ENCODE measurements at places on chromosomes 6 and 20. TPM values are rescaled to one million over a fixed set of nuclear protein-coding genes. Genes with fewer than 3 reads are reported as not detected.

Gene TMEM151B
- total RNA-seq, result not detected

Gene TOMM6
- 72.6 TPM for total RNA-seq

Gene ZDHHC14
- 10.0 TPM for total RNA-seq

Gene CTAGE9
- not detected for total RNA-seq

Gene SLPI
- not detected for total RNA-seq

Gene PRND
- total RNA-seq, result not detected

Data from melanocyte of skin (primary cell).